Sigmoid colon (tissue), 7 donors: ENCODE measurements at places on chromosomes 2 and 18.

- no peak overlapping the region for H3K4me3 ChIP-seq
- DNase-seq = peak; percentile 97
- no peaks in the 10 kb centered on the region for H3K36me3 ChIP-seq
- H3K4me1 ChIP-seq = peaks cover 20% of the 10 kb centered on the region
- peak overlapping the region; percentile 79 for H3K27ac ChIP-seq
Measured at GRCh38 chr18:80009661-80010550, 21.5 kb upstream of the TXNL4A start.

- peak; percentile 91 for DNase-seq
- H3K27ac ChIP-seq = peak overlapping the region; percentile 100
- no peaks in the 10 kb centered on the region for H3K36me3 ChIP-seq
Measured at GRCh38 chr2:156331572-156332283, 793 bp downstream of the NR4A2 start.

DNA sequence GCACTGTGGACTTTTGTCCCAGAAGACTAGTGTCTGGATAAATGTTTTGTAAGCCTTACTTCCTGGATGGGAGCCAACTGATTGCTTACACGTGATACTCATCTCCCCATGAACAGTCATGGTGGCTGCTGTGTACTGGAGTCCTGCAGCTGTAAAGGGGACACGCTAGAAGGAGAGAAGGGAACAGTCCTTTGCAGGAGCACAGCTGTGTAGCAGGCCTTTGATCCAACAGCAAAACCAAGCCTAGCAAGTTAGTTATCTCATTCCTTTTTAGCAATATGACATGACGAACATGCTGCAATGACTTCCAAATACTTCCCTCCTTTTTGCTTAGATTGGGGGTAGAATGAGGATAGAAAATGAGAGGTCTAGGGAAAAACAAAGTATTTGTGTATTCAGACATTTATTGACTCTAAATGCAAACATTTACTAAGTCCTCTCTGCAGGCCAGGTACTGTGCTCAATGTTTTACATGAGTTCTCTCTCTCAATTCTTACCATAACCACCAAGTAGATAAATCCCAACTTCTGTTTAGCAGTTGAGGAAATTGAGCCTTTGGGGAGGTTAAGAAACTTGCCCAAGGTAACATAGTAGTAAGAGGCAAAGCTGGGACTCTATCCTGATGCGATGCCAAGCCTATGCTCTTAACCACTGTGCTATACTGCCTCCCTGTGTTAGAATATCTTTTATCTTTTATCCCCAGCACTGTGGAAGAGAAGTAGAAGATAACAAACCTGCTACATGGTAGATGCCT is 55.4 kb upstream of the CD28 start:
- H3K36me3 ChIP-seq = no peaks in the 10 kb centered on the region
- peaks cover 29% of the 10 kb centered on the region for H3K4me1 ChIP-seq
- H3K27me3 ChIP-seq = no peaks in the 10 kb centered on the region
- H3K4me3 ChIP-seq = no peak overlapping the region
- peak overlapping the region; percentile 76 for H3K27ac ChIP-seq
- DNase-seq = peak; percentile 67

DNA sequence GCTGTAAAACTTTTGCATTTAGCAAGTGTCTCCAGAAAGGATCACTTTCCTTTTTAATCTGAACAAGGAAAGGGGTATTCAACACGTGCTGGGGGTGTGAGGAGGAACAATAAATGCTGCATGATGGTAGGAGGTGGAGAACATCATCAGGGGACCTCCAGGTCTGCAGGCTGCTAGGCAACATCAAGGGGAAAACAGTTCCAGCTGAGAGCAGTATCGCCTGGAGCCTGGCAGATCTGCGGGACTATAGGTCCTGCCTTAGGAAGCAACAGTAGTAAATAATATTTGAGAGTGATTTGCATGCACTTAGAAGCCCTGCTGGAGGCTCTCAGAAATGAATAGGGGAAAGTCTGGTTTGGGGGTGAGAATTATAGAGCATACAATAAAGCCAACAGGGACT is 175.6 kb downstream of the SUCLG1 start:
- no peak for DNase-seq
- no peaks in the 10 kb centered on the region for H3K4me1 ChIP-seq
- H3K36me3 ChIP-seq = no peaks in the 10 kb centered on the region
- H3K4me3 ChIP-seq = no peak overlapping the region
